ENCODE measurements at places on chromosomes 5 and 9.

DNA sequence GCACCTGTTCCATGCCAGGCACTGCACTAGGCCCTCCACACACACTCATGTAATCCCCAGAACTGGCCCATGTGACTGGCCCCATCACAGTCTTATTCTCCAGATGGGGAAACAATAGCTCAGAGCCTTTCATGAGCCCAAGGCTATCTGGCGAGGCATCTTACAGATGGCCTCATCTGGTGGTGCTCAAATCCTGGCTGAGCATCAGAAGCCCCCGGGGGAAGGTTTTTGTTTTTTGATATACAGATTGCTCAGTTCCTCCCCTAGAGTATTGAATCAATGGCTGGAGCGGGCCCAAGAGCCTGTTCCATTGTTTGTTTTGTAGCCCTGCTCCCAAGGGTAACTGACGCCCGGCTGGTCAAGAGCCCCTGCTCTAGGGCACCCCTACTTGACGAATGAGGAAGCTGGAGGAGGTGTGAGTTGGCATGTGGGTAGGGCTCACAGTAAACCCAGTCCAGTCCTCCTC, 145.3 kb upstream of the RAPGEF1 start:
- peak; percentile 99 for DNase-seq

- no peak for DNase-seq
These were observed 173.1 kb downstream of the KDM4C start for GRCh38 chr9:6930827-6931226.

GRCh38 chr5:167305591-167306213, 985.7 kb upstream of the WWC1 start:
- no peak for DNase-seq

DNA sequence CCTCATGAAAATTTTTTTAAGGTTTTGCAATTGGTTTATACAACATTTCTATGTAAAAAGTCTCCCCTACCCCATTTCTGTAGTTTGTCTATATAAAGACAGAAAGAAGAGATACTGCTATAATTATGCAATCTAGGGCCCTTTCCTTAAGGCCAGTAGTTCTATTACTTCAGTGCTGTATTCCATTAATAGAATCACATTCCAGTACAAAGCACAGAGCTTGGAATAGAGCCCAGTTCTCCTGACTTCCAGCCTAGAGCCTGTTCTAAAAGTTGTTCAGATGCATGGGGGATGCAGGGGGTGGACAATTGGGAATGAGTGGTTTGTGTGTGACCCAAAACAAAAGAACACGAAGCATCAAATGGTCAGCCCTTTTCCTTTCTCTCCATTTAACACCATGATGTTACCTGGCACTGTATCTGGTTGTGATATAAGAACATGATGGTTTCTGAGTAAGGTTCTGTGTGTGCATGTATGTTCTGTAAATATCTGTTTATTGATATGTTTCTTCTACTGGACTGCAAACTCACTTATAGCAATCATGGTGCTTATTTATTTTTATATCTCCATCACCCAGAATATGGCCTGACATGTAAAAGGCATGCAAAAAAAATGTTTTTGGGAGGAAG, 8.2 kb upstream of the GRAMD2B start:
- DNase-seq = no peak

GRCh38 chr9:76562511-76562911, 103.5 kb downstream of the GCNT1 start:
- no peak for DNase-seq

DNA sequence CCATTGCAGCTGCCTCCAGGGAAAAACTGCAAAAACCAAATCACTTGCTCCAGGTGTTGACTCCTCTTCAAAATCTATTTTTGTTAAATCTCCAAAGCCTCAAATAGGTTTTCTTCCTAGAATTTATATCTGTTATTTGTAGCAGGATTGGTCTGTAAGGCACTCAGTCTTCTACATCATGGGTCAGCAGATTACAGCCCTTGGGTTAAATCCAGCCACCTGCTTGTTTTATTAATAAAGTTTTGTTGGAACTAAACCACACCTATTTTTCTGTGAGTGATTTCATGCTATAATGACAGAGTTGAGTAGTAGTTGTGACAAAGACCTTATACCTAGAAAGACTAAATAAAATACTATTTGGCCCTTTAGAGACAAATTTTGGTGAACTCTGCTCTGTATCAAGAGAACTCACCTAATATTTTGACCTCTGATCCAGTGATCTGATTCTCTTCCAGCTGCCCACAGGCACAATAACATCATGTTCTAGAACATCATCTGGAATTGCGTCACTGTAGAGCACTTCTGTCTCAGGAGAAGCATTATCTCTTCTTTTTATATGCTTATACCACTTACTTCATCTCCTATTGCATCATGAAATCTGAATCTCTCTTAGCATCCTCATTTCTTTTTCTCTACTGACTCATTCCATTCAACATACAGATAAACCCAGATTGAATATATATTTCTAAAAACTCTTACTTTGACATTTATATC, 130.1 kb downstream of the RPS23 start:
- DNase-seq = no peak

DNA sequence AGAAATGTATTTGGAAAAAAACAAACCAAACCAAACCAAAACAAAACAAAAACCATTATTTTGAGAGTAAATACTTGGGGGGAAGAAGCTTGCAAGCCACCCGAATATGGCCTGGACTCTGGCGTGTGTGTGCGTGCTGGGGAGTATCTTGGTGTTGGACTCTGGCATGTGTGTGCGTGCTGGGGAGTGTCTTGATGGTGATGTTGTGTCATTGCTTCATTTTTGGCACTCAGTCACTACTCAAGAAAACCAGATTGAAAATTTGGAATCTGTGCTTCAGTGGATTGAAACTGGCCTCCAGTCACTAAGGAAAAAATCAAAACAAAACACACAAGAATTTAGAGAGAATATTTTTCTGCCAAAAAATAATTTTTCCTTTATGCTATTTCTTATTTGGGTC, 76.1 kb downstream of the ARRDC3 start:
- no peak for DNase-seq

DNA sequence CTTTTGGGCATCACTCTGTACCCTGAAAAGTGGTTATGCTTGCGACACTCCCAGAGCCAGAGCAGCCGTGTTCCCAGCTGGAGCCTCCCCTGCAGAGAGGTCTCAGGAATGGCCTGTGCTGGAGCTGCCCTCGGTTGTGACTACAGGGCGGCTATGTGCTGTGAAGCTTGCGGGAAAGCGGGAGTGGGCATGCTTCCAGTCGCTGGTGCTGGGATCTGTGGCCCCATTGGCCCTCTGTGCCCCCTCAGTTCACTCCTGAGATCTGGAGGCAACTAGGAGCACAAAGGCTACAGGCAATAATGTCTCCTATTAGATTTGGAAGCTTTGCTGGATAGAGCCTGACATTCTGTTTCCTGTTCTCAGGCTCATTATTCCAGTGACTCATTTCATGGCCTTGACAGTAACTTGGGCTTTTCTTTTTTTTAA, 56.9 kb downstream of the GPR107 start:
- DNase-seq = peak; percentile 82

- no peak for DNase-seq
These were observed 42.7 kb upstream of the CEP72 start for GRCh38 chr5:569358-569867.

- DNase-seq = no peak
These were observed 34.1 kb downstream of the ZMAT2 start for GRCh38 chr5:140734354-140734753.

DNA sequence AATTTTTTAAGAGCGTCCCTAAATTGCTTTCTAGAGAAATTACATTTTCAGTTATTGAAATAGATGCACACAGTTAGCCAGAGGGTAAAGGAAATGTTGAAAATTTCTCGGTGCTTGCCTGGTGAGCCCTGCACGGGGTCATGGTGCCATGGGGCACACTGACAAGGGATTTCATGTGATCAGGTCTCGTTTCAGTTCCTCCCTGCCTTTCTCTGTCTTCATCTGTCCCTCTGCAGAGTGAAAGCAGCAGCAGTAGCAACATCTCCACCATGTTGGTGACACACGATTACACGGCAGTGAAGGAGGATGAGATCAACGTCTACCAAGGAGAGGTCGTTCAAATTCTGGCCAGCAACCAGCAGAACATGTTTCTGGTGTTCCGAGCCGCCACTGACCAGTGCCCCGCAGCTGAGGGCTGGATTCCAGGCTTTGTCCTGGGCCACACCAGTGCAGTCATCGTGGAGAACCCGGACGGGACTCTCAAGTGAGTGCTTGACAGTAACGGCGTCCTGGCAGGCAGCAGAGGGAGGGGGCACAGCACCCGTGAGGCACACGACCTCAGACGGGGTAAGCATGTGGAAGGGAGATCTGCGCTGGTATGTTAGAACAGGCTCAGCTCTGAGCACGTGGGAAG, 89.1 kb upstream of the OTULINL start:
- no peak for DNase-seq

- no peak for DNase-seq
These were observed 4.9 kb downstream of the MACROH2A1 start for GRCh38 chr5:135394095-135394494.

- DNase-seq = peak; percentile 20
These were observed 1.2 kb downstream of the CCDC107 start for GRCh38 chr9:35659340-35659739.

- no peak for DNase-seq
These were observed 64.0 kb downstream of the ZNF618 start for GRCh38 chr9:113940077-113940476.

DNA sequence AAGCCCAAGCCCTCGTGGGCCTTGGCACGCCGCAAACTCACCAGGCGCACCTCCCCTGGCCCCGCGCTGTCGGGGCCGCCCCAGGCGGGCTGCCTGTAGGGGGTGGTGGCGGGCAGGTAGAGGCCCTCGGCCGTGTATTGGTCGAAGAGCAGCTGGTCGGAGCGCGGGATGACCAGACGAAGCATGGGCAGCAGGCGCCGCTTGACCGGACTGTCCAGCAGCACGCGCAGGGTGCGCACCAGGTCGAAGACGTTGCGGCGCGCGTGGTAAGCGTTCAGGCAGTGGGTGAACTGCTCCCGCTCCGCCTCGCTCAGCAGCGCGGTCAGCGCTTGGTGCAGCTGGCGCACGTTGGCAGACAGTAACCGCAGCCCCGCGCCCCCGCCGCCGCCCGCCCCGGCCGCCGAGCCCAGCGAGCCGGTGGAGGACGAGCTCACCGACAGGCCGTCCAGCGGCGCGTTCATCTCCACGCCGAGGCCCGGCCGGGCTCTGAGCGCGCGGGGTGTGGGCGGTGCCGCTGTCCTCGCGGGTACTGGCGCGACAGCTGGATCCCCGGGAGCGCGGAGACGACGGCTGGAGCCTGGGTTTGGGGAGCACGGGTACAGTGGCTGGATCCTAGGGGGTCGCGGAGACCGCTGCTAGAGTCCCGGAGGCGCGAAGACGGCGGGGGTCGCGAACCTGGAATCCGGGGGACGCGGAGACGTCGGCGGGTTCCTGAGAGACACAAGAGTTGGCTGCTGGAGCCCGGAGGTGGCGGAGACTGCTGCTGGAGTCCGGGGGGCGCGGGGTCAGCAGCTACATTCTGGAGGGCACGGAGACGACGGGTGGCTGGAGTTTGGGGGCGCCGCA, 709 bp downstream of the WHRN start:
- DNase-seq = peak; percentile 51

- DNase-seq = no peak
These were observed 57.3 kb upstream of the WWC1 start for GRCh38 chr5:168234133-168234532.

DNA sequence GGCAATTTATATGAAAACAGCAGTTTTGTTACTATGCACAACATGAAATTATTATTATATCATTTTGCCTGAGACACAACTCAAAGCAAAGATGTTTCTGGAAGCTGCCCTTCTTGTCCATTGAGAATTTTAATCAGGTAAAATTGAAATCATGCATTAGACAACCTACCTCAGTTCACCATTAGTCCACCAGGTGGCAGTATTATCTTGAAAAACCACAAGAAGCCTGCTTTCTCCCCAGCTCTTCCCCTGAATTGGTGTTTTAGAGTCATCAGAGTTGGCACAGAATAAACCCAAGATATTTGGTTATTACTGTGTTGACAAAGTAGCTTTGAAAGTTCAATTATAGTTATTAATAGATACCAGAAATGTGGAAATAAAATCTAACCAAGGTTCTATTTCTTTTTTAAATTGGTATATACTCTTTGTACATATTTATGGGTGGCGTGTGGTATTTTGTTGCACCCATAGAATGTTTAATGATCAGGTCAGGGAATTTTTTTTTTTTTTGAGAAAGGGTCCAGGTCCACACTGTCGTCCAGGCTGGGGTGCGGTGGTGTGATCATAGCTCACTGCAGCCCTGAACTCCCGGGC, 25.7 kb downstream of the UTP15 start:
- DNase-seq = peak; percentile 64

GRCh38 chr5:78046006-78046405, 248.5 kb downstream of the AP3B1 start:
- no peak for DNase-seq

DNA sequence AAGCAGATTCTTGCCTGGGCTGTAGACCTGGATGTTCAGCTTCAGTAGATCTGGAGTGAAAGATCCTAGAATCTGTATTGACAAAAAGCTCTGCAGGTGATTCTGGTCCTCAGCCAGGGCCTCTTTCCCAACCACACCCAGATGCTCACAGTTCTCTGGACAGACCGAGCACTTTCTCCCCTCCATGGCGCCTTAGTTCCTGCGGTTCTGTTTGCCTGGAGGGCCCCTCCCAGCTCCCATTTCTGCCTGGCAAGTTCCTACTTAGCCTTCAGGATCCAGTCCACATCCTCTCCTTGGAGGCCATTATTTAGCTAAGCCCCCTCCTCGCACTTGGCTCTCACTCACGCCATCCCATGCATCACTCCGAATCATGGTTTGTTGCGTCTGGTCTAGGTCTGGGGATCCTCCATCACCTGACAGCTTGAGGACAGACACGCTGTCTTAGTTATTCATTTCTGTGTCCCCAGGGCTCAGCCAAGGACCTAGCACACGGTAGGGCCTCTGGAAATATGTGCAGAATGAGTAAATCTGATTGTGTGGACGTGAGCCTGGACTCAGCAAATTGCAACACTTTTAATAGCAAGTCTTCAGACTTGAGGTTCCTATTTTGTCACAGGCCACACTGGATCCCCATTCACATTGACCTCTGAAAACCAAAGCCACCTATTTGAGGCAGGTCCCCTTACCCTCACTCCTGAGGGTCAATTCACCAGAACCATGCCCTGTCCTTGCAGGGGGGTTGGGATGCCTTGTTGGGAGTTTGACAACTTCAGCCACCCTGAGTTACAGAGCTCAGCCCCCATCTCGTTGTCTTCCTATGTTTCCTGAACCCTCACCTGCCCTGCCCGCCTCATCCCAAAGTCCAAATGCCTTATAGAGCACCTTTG, 50.7 kb downstream of the COL15A1 start:
- DNase-seq = no peak

DNA sequence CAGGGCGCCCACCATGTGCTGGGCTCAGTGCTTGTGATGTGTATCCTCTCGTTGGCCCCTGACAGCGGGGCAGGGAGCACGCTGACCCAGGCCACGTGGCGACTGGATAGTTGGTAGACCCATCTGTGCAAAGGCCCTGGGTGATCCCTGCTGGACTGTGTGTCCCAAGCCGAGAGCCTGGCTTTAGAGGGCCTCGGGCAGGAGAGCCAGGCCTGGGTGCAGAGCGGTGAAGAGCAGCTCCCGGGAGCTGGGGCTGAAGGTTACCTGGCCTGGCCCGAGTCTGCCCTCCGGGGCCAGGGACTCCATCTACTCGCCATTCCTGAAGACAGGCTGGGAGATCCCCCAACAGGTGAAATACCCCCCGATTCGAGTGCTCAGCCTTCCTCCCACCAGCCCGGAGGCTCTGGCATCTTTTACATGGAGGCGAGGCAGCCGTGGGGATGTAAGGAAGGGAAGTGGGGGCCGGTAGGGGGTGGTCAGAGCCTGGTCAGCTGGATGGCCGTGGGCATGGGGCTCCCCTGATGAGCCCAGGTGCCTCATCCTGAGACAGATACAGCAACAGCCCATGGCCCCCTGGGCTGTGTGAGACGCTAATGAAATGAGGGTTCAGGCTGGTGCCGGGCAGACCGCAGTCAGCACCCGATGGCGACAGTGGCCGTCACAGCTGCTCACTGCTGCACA, 19.0 kb downstream of the NCS1 start:
- no peak for DNase-seq

GRCh38 chr5:9062873-9063272, 483.0 kb downstream of the SEMA5A start:
- no peak for DNase-seq

Data from NCI-H2171 treated with DMSO at 0.1 percent for 48 hours (cell line).